Adipocyte (in vitro differentiated cells): ENCODE measurements at places on chromosomes 12 and 14.

GRCh38 chr14:85247071-85247470, 282.9 kb upstream of the FLRT2 start:
- DNase-seq: no peak

GRCh38 chr12:2561367-2561766, 233.4 kb upstream of the FKBP4 start:
- DNase-seq: no peak

- DNase-seq: peak; percentile 9
These were observed 18.9 kb downstream of the PYROXD1 start for GRCh38 chr12:21456291-21456780.

DNA sequence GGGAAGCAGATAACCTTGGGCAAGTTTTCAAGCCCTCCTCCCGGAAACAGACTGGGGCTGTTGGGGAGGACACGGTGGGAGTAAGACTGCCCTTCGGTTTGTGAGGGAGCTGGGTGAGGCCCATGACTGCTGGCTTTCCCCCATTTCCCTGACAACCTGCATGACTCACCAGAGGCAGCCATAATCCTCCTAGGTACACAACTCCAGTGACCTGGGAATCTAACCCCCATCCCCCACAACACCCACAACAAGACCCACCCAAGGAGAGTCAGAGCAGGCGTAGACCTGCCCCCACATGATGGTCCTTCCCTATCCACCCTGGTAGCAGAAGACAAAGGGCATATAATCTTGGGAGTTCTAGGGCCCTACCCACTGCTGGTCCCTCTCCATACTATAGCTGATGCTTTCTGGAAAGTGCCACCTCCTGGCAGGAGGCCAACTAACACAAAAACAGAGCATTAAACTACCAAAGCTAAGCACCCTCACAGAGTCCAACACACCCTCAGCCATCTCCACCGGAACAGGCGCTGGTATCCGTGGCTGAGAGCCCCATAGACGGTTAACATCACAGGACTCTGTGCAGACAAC, 14.8 kb downstream of the DDX24 start:
- no peak for DNase-seq

- no peak for DNase-seq
These were observed 7.8 kb downstream of the FBRSL1 start for GRCh38 chr12:132497514-132498405.
